ENCODE measurements at places on chromosomes 2 and 18.
A peak's percentile ranks its signal among the peaks of the same experiment; 100 is the strongest.

- DNase-seq: peak; percentile 38
Observed at GRCh38 chr2:15941481-15941850, 1.1 kb downstream of the MYCN start.

DNA sequence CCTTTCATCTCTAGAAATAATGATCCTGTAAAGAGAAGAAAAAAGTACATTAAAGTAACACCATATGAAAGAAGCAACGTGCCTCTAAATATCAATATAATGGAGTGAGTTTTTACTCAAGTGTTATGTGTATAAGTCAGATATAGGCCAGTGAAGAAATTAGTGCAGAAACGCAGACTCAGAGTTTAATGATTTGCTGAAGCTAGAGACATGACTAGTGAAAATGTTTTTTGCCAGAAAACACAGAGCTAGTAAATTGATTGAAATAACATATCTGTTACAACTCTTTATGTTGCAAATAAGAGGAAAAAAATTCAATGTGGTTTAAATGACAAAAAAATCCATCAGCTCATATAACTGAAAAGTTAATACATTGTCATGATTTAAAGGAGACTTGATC lies 217.2 kb upstream of the NXPH2 start:
- DNase-seq: no peak

- no peak for DNase-seq
Observed at GRCh38 chr2:28577791-28578680, 82.2 kb downstream of the PLB1 start.

DNA sequence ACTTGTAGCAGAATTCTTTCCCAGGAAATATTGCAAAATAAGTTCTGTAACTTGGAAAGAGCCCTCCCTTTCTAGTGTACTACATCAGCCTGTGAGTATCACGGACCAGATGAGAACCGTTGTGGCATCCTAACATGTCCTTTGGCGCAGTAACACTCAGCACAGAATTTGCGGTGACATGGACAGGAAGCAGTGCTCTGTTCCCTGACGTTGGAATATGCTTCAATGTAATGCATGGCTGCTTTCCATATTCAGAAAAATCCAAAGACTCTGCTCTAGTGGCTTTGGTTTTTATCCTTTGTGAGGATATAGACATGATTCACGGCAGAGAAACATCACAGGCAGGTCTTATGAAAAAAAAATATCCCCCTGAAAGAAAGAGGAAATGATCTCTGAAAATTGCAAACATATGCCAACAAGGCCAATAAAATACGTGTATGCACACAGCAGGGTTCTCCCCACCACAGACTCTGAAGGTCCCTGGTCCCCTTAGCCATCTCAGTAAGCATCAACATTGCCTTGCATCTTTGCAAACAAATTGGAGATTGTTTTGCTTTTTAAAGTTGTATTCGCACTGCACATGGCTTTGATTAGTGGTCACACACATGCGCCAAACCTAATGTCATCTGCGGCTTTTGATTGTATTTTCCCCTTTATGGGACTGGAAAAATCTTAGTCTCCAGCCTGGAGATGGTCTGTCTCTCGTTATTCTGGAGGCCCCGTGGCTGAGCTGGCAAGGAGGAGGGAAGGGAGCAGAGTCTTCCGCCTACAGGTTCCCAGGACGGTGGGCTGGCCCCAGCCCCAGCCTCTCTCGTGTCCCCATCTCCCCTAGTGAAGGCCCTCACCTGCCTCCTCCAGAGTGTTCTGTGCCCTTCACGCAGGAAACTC lies 122.9 kb downstream of the COPS8 start:
- DNase-seq: no peak

DNA sequence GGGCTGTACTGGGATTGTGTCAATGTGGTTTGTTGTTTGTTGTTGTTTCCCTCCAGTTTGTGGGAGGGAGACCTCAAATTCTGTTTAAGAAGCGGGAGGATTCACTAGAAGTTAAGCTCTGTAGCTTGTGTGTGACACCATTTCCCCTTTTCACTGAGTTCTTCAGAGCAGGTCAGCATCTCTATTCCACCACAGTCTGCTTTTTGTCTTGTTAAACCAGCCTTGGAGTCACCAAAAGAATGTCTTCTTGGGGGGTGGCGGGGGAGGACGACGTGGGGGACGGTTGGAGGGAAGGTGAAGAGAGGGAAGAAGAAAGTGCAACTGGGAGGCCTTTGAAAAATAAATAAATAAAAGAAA lies 2.3 kb upstream of the BCL11A start:
- no peak for DNase-seq

GRCh38 chr2:207224381-207224780 lies 58.6 kb upstream of the KLF7 start:
- DNase-seq: no peak

DNA sequence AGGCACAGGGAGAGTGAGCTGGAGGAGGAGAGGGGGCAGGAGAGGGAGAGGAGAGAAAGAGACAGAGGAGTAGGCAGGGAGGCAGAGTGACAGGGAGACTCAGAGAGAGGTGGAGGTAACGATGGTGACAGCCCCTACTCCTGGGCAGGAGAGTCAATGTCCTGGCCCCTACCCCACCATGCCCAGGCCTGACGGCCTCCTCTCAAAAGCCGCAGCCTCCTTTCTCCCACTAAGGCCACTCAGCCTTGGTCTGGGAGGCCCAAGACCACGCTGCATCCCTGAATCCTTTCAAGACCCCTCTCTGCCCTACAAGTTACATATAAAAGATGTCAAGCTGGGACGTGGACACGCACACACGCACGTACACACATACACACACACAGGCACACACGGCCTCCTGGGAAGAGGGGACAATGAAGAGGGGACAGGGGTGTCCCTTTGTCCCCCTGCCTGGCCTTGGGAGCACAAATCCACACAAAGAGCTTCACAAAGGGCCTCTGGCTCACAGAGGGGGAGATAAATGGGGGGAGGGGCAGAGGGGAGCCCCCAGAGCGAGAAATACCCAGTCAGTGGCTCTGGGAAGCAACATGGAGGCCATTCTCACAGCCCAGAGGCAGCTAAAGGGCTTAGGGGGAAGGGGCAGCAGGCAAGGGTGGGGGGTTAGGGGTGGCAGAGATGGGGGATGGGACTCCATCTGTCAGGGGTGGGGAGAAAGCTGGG lies 19.5 kb upstream of the TNS1 start:
- no peak for DNase-seq

- peak; percentile 43 for DNase-seq
Observed at GRCh38 chr2:53969968-53970723, 647 bp downstream of the PSME4 start.

DNA sequence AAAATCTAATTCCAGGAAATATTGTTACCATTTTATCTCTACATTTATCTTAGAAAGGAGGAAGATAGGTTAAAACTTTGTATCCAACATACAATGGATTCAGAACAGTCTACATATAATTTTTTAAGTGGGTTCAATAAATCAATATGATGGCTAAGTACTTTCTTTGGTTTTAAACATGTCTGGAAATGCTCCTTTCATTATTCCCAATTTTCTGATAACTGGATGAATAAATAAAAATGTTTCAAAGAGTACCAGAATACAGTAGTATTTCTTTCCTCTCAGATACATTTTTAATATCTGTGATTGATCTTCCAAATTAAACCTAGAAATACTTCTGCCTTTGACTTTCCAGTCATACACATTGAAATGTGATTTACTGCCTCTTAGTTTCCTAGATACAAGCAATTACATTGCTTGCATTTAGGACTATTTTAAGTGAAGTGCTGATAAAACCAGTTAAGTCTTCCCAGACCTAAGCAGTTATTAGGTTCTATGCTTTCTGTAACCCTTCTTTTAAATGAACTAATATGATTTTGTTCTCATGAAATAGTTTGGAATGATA lies 283.5 kb downstream of the CCDC178 start:
- no peak for DNase-seq

- no peak for DNase-seq
Observed at GRCh38 chr2:260507-261161, 3.2 kb downstream of the SH3YL1 start.

GRCh38 chr2:185608799-185609198 lies 129.8 kb upstream of the FSIP2 start:
- DNase-seq: no peak

DNA sequence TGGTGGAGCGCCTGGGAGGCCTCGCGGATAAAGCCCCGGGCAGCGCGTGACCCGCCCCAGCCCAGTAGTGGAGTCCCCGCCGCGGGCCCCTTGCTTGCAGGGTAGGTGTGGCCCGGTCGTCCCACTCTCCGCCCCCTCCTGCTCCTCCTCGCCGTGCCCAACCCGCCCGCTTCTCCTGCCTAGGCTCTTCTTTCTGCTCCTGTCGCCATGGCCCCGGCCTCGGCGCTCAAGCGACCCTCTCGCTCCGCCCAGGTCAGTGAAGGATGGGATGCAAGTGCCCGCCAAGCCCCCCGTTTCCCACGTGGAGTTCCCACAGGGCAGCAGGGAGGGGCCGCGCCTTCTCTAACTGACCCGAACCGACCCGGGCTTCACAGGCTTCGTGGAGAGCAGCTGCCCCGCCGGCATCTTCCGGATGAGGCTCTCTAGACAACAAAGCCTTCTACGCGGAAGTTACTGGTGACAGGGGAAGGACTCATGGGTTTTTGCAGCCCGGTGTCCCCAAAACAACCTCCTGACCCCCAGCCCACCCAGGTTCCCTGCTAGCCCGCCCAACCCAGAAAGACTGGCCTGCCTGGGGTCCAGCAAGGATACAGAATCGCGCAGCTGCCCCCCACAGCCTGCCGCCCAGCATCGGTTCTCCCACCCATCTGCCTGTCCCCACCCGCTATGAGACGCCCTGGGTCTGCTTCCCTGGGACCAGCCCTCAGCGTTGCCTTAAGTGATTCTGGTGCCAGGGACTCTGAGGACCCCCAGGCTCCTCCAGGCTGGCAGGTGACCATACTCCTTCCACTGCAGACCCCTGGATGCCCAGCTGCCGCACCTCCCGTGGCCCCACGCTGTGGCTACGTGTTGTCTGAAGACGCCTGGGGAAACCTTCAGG lies 32.8 kb downstream of the TTC32 start:
- peak; percentile 67 for DNase-seq

DNA sequence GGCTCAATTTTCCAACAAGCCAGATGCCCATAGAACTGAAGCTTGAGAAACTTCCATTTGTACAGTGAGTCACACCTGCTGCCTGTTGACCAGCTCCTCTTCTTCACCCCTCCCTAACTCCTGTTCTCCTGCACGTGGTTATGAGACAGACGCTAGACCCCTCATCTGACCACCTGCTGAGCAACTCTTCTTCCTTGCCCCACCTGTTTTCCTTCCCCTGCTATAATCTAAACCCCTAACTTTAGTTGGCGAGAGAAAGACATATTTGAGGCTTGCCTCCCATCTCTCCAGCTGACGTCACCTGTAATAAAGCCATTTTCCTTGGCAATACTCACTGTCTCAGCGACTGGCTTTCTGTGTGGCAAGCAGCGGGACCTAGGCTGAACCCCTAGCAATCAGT lies 22.3 kb upstream of the ITM2C start:
- no peak for DNase-seq

DNA sequence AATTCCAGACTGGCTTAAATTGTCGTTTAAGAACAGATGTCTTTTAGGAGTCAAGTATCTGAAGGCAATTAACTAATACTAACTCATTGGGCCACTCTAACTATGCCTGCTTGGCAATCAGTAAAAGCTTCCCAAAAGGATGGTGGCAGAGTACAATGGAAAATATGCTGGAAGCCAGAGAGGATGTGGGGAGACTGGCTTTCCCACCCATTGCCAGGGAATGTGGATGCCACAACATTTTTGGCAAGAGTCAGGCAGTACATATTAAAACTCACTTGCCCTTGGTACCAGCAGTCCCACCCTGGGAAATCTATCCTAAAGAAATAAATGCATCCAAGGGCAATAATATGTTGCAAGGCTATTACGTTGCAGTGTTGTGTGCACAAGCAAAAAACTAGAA lies 74.0 kb upstream of the FZD7 start:
- DNase-seq: no peak

DNA sequence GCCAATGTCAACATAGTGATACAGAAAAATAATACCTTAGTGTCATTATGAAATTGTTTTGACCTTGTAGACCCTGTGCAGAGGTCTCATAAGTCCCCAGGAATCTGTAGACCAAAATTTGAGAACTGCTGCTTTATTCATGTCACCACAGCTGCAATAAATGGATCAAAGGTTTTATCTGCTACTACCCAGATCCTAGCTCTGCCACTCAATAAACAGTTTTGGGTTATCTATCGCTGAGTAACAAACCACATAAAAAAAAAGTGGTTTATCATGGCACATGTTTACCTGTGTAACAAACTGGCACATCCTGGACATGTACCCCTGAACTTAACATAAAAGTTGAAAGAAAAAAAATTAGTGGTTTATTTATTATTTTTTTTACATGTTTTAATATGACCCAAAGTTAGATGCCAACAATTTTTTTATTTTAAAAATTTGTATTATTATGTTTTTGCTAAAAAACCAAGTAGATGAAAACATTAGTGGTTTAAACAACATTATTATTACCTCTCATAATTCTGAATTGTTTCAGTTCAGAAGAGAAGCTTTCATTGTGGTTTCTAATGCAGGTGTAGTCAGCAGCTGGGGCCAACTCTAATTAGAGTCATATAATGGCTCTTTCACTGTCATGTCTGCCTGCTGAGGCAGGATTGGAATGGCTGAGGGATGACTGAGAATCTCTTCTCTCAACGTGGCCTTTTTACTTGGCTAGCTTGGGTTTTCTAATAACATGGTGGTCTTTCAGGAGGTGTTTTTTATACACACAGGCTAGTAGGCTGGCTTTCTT lies 103.3 kb upstream of the SLC38A11 start:
- no peak for DNase-seq

DNA sequence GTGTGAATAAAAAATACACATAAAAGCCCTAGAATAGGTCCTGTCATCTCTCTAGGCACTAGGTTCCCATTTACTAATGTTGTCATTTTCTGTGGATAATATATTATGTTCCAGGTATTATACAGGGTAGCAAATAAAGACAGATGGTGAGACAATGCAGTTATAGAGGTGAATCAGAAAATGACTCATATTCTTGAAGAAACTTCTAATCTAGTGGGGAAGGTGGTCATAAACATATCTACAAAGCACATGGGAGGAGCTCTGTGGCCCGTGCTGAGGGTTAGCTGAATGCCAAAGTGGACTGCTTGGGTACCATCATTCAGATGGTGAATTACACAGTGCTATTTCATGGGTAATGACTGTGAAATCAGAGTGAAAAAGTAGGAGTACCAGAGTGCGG lies 700.9 kb downstream of the ERBB4 start:
- no peak for DNase-seq

GRCh38 chr2:88828397-88829137 lies 137.1 kb downstream of the RPIA start:
- no peak for DNase-seq

- DNase-seq: peak; percentile 53
Observed at GRCh38 chr2:131093696-131094462, 619 bp upstream of the FAM168B start.

GRCh38 chr18:22539051-22539765 lies 121.5 kb upstream of the CTAGE1 start:
- DNase-seq: no peak

DNA sequence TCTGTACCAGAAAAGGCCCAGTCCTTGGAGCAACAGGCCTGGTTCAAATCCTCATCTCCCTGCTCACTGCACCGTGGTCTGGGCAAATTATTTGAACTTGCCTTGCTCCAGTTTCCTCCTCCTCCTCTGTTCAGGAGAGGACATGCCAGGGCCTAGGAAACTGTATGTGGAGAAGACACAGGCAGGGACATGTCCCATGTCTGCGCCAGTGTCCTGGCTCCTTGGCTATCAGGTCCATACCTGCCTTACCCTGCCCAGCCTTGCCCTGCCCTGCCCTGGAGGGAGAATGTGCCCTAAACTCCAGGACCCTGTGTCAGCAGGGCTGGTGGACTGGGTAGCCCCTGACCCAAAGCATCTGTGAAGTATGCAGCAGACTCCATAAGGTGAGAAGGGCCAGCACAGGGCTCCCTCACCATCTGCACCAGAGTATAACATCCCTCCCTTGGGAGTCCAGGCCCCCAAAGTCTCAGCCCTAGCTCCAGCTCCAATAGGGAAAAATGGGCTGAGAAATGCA lies 165.3 kb downstream of the GALNT1 start:
- DNase-seq: no peak

Measured in activated naive CD4-positive, alpha-beta T cell treated with anti-CD3 and anti-CD28 coated beads for 36 hours (primary cell).